ENCODE measurements at places on chromosomes 7 and 10.

- DNase-seq: no peak
Measured at GRCh38 chr10:75950997-75951589, 519.7 kb downstream of the LRMDA start.

DNA sequence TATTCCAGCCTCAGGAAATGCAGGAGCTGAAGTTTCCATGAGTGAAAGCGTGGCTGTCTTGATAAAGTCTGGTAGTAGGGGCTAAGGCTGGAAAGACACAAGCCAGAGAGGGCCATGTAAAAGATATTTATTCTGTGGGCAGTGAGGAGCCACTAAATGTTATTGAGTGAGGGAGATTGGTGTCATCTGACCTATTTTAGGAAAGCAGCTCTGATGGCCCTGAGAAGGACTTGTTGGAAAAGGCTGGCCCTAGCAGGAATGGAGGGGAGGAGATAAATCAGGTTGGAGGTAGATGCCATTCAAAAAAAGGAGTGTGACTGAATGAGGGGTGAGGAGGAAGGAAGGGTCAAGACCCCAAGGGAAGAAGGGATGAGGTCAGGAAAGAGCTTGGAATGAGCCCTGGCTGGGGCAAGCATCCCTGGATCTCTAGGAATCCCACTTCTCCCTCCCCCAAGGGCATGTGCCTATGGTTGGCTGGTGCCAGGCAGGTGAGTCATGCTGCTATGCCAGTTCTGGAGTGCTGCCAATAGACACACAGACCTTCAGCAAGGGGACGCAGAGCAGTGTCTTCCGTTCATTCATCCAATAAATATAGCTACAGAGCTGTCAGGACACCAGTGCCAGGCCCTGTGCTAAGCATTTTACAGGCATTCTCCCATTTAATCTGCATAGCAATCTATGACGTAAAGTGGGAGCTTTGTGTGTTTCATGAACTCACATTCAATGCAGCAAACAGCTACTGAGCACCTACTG lies 2.0 kb downstream of the ANKRD2 start:
- DNase-seq: peak; percentile 92

DNA sequence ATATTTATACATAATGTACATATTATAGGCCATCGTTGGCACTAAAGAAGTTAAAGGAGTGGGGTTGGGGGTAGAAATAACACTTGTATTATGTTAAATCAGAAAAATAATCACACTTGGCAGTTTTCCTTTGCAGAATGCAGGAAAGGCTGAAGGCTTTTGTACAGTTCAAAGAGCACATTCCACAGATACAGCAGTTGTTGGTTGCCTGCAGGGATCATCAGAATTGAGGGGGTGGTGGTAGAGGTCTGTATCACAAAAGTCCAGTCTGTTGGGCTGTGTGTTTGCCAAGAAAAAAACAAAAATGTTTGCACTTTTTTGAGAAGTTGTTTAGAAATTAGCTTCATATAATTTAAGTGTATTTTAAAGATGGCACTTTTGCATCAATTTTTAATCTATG lies 231.8 kb upstream of the FOXP2 start:
- no peak for DNase-seq

GRCh38 chr10:112585126-112585525 lies 138.1 kb downstream of the VTI1A start:
- no peak for DNase-seq

DNA sequence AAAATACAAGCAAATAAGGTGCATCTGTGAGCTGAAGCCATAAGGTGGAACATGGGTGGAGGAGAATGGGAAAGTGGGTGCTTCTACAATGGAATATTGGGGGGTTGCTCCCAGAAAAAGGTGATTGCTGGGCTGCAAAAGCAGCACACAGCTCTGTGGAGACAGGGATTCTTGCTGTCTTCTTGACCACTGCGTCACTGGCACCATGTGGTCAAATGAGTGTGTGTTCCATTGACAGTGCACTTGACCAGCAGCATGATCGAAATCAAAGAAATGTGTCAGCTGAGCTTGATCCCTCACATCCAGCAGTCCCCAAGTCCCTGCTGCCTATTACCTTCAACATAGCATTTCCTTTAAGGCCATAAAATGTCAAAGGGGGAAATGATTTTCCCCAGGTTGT lies 56.2 kb downstream of the GPR26 start:
- no peak for DNase-seq

DNA sequence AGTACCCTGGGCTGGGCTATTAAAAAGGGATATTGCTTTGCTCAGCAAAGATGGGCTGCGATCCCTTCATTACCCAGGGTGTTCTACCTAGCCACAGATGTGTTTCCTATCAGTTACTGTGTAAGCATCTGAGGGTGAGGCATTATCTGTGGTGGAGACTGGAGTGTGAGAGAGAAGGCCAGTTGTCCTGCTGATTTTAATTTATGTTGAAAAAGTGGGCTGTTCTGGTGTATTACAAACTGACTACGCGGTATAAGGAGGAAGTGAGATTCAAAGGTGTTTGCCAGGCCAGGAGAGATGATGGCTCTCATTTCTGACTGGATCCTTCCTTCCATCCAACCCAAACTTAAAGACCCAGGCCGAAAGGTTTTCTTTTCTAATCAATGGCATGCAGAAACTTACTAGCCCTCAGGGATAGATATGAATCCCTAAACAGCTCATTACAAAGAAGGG lies 7.6 kb downstream of the TCF7L2 start:
- no peak for DNase-seq

GRCh38 chr7:13067036-13067435 lies 379.6 kb downstream of the ARL4A start:
- no peak for DNase-seq

GRCh38 chr10:104824380-104825006 lies 183.4 kb downstream of the SORCS3 start:
- DNase-seq: no peak

- DNase-seq: no peak
Measured at GRCh38 chr7:68319061-68319460, 1279.2 kb upstream of the AUTS2 start.

DNA sequence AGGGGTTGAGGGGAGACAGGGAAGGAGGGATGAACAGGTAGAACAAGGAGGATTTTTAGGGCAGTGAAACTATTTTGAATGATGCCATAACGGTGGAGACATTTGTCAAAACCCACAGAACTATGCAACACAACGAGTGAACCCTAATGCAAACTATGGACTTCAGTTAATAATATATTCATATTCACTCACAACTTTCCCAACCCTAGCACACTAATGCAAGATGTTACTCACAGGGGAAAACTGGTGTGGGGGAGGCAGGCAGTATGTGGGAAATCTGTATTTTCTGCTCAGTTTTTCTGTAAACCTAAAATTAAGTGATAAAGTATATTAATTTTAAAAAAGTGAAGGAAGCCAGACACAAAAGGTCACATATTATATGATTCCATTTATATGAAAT lies 17.3 kb downstream of the GNA12 start:
- DNase-seq: no peak

DNA sequence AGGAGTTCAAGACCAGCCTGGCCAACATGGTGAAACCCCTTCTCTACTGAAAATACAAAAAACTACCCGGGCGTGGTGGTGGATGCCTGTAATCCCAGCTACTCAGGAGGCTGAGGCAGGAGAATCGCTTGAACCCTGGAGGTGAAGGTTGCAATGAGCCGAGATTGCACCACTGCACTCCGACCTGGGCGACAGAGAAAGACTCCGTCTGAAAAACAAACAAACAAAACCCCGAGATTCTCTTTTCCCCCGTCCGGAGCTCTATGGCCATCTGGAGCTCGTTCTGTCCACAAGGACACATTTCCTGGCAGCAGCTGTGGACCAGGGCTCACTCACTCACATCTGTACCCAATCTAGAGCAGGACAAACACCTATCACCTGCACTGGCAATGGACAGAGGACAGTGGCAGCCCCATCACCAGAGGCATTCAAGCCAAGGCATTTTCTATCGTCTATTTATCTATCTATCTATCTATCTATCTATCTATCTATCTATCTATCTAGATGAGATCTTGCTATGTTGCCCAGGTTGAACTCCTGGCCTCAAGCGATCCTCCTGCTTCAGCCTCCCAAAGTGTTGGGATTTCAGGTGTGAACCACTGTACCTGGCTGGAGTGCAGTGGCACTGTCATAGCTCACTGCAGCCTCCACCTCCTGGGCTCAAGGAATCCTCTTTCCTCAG lies 167.1 kb upstream of the TNRC18 start:
- no peak for DNase-seq

- no peak for DNase-seq
Measured at GRCh38 chr10:484925-485661, 204.4 kb downstream of the DIP2C start.

- DNase-seq: peak; percentile 65
Measured at GRCh38 chr7:107661081-107661864, 645 bp downstream of the SLC26A4 start.

DNA sequence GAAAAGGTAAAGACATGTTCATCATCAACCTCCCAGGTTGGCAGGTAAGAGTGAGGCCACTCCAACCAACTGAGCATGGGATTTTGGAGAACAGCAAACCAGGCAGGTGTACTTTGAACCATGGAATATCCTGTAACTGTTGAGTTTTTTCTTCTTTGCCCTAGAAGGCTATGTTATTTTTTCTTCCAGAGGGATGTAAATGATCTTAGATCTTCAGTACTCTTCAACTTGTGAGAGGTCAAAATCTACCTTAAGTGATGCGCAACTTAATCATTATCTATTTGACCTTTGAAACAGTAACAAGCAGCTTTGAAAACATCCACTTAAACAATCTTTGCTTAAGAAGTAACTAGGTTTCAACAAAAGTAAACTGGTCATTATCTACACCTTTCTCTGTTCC lies at the start of gene CUBN:
Gene CUBN (minus strand): TSS at position 71 of the 400 bp plus-strand sequence. CDS start 46 bp downstream, at position 25.
- DNase-seq: no peak

- no peak for DNase-seq
Measured at GRCh38 chr7:37421861-37422500, 26.7 kb downstream of the ELMO1 start.

DNA sequence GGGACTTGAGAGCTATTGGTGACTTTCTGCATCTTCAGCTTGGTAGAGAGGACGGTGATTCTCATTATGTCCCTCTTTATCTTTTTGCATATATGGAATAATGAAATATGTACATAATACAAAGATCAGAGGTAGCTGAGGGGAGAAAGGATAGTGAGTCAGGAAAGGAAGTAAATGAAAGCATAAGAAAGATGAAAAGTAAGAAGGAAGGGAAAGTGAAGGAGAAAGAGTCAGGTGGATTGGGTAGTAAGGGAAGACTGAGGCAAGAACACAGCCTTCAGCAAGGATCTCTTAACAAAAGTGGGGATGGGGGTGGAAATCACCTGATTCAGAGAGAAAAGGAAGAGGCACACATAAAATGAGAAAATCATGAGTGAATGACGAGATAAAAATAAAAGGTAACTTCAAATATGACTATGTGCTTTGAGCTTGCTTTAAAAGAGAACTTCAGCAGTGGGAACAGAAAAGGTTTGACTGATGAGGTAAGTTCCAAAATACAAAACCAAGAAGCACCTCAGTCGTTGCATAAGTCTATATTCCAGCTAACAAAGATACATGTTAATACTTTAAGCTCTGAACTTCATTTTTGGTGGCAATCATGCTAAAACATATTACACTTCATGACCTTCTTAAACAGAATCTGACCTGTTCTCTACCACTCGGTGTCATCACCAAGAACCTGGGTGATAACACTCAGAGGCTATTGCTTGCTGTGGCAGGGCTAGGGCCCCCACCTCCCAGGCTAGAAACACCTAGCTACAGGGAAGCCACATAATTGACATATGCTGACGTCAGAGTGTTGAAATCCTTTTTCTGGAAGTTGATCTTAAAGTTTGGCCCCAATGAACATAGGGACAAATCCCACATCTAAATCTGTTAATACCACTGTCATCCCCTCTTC lies 32.9 kb downstream of the NRCAM start:
- DNase-seq: no peak

DNA sequence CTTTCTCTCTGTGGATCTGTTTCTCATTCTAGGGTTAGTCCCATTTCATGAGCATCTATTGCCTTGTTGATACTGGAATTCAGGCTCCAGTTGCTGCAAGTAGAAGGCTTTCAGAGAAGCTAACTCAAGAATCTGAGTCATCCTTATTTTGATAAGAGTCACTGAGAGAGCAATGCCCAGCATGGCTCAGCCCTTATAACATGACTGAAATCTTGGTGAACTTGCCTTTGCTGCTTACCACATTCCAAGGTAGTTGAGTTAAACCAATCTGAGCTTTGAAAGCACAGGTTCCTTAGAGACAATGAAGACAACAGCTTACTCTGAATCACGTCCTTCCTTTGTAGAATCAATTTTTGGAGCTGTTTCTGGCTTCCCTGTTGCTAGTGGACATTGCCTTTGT lies 53.6 kb upstream of the CHCHD3 start:
- peak; percentile 35 for DNase-seq

GRCh38 chr7:159145490-159145855 lies 806 bp upstream of the VIPR2 start:
- DNase-seq: no peak

DNA sequence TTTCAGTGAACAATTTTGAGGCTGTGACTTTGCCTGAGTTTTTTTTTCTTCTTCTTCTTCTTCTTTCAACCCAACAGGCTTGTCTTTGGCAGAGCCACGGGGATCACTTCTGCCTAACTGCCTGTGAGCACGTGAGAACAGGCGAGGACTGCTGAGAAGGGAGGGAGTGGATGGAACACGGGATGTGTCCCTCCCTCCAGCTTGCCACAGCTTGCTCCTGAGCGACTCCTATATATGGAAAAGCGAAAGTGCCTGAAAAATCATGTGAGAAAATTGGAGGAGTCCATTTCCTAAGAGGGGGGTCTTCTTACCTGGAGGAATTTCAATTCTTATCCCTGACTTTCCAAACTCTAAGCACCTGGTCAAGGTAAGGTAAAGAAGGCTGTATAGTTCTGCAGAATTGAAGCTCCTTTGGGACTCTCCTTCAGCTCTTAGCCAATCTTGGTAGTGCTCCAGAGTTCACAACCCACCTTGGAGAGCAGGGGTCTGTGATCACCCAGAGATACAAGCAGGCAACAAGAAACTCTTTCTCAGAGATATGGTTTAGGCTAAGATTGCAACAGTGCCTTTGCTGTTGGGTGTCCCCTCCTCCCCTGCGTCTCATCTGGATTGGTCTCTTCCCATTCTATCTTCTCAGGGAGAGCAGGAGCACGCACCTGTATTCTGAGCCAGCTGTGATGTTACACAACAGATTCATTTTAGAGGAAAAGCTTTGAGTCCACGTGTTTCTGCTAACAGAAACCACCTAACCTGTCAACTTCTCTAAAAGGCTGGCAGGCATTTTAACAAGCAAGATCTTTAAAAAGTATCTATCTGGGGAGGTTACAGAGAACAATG lies at the start of gene MAT1A:
Gene MAT1A (minus strand): TSS at position 208 of the 837 bp plus-strand sequence. CDS start 235 bp downstream, outside the sequence.
- peak; percentile 18 for DNase-seq

- DNase-seq: peak; percentile 29
Measured at GRCh38 chr10:104582602-104582951, 58.5 kb upstream of the SORCS3 start.

- no peak for DNase-seq
Measured at GRCh38 chr7:36758879-36759278, 34.6 kb upstream of the AOAH start.

- DNase-seq: no peak
Measured at GRCh38 chr10:116873134-116873533, 23.8 kb downstream of the ENO4 start.

GRCh38 chr7:27997188-27997707 lies 183.3 kb downstream of the JAZF1 start:
- DNase-seq: no peak

- no peak for DNase-seq
Measured at GRCh38 chr10:3272300-3272699, 99.7 kb upstream of the PITRM1 start.
